ENCODE measurements at places on chromosomes 3 and 15. TPM values are rescaled to one million over a fixed set of nuclear protein-coding genes. Genes with fewer than 3 reads are reported as not detected.

AADAC gene
- total RNA-seq = not detected

WDR93 gene
- not detected for total RNA-seq

POPDC2 gene
- 3.8 TPM for total RNA-seq

MAPK6 gene
- 20.3 TPM for total RNA-seq

KNG1 gene
- total RNA-seq = not detected

SENP2 gene
- 27.5 TPM for total RNA-seq

TGM4 gene
- not detected for total RNA-seq

PCSK6 gene
- 2.3 TPM for total RNA-seq

PARP9 gene
- total RNA-seq = 92.5 TPM

C3orf20 gene
- 0.12 TPM for total RNA-seq

TMEM45A gene
- 0.19 TPM for total RNA-seq

MST1 gene
- total RNA-seq = 10.0 TPM

TMEM266 gene
- not detected for total RNA-seq

UBE2Q2 gene
- 45.8 TPM for total RNA-seq

SPINT1 gene
- total RNA-seq = 6.8 TPM

SATB1 gene
- 318 TPM for total RNA-seq

FRMD5 gene
- not detected for total RNA-seq

DUOXA2 gene
- not detected for total RNA-seq

APBA2 gene
- 25.7 TPM for total RNA-seq

SLC28A2 gene
- not detected for total RNA-seq

GNAT1 gene
- total RNA-seq = not detected

CXCR6 gene
- total RNA-seq = 1.7 TPM

CD200R1 gene
- 6.7 TPM for total RNA-seq

TEX55 gene
- total RNA-seq = not detected

TOPAZ1 gene
- not detected for total RNA-seq

RTP1 gene
- total RNA-seq = not detected

TMEM158 gene
- total RNA-seq = not detected

DNAH12 gene
- total RNA-seq = 0.05 TPM

MOBP gene
- not detected for total RNA-seq

GOLGA8R gene
- 2.5 TPM for total RNA-seq

MYO5C gene
- 1.5 TPM for total RNA-seq

CCR2 gene
- total RNA-seq = 57.8 TPM

ZNF609 gene
- 48.6 TPM for total RNA-seq

P2RY1 gene
- 0.05 TPM for total RNA-seq

SERPINI1 gene
- total RNA-seq = 1.3 TPM

NISCH gene
- total RNA-seq = 86.5 TPM

ACTRT3 gene
- total RNA-seq = 0.14 TPM

DNASE1L3 gene
- not detected for total RNA-seq

CAMK2N2 gene
- total RNA-seq = not detected

EAF2 gene
- 12.1 TPM for total RNA-seq

MAGI1 gene
- 0.05 TPM for total RNA-seq

GALK2 gene
- total RNA-seq = 26.5 TPM

ZBTB20 gene
- 15.1 TPM for total RNA-seq

CPB1 gene
- total RNA-seq = not detected

CYP8B1 gene
- not detected for total RNA-seq

GPX1 gene
- total RNA-seq = 83.7 TPM

CLDN16 gene
- total RNA-seq = not detected

ACAD9 gene
- total RNA-seq = 50.0 TPM

CCK gene
- not detected for total RNA-seq

RAD18 gene
- 24.7 TPM for total RNA-seq

SIDT1 gene
- total RNA-seq = 19.7 TPM

DTX3L gene
- total RNA-seq = 92.4 TPM

OTOL1 gene
- total RNA-seq = not detected

RUBCN gene
- total RNA-seq = 36.3 TPM

SAMD7 gene
- total RNA-seq = not detected

GOLGA8B gene
- total RNA-seq = 305 TPM

OR5H6 gene
- not detected for total RNA-seq

ABI3BP gene
- not detected for total RNA-seq

MEIS2 gene
- total RNA-seq = not detected

KCNMB3 gene
- 0.48 TPM for total RNA-seq

Data from activated naive CD4-positive, alpha-beta T cell treated with anti-CD3 and anti-CD28 coated beads, Interleukin-2, amount 10 ng/mL, durations not matched to agents 5 hours and 36 hours (primary cell).